Dorsolateral prefrontal cortex (tissue), 122 donors: ENCODE measurements at places on chromosomes 13 and 19.
A peak's percentile ranks its signal among the peaks of the same experiment; 100 is the strongest.

GRCh38 chr19:44776402-44777096 lies 1.1 kb upstream of the CBLC start:
- no peak for DNase-seq

- no peak for DNase-seq
Measured at GRCh38 chr13:114099918-114100445, 32.4 kb downstream of the RASA3 start.

DNA sequence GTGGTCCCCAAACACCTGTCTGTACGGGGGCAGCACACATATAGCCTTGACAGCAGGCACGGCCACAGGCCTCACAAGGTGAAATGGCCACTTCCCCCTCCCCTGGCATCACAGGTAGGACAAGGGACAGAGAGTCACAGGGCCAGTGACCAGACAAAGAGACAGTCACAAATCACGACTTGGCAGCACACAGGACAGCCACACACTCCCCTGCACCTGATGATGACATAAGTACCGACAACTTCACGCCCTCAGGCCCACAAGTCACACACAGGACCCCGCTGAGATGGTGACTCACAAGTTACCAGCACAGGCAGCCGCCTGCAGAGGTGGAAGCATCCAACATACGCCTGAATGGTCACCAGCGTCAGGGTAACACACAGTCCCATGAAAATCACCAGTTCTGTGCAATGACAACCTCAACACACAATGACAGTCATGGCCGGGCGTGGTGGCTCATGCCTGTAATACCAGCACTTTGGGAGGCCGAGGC lies 16.5 kb downstream of the TYK2 start:
- no peak for DNase-seq

- DNase-seq: no peak
Measured at GRCh38 chr19:38846097-38846496, 3.7 kb downstream of the HNRNPL start.

GRCh38 chr19:11496391-11497163 lies 9.1 kb downstream of the ZNF653 start:
- DNase-seq: peak; percentile 74

DNA sequence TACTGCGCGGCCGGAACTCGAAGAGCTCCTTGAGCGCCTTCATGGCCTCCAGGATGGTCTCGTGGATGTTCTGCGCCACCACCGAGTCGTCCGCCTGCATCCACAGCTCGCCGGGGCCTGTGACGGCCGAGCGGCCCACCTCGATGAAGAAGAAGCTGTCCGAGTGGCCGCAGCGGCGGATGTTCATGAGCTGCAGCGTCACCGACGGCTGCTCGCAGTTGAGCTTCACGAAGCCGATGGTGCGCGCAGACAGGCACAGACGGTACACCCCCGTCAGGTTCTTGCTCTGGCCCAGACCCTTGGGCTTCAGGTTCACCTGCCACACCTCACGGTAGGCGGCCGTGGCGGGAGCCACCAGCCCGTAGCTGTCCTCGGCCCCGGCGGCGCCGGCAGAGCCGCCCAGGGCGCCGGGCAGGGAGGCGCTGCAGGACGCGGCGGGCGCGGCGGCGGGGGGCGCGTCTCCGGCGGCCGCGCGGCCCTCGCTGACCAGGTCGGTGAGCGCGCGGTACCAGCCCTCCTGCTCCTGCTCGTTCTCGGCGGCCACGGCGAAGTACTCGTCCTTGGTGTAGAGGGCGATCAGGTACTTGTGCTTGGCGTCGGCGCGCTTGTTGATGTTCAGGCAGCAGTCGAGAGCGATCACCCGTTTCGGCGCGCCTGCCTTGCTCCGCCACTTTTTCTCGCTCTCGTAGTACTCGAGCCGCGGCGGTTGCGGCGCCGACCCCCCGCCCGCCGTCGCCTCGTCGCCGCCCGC lies 1.1 kb downstream of the IRS2 start:
- DNase-seq: no peak

DNA sequence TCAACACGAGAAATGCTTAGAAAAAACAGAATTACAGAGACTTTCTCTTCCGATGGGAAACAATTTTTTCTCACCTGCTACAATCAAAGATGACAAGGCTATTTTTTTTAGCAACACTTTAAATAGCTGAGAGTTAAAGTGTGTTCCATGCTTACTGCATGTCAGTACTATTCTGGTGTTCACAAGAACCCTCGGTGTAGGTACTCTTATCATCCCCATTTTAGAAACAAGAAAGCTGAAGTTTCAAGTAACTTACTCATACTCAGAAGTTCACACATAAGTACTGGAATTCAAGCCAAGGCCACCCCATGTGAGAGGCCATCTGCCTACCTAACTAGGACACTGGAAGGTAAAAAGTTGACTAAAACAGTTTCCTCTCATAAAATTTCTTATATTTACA lies 9.0 kb upstream of the TNFRSF19 start:
- DNase-seq: no peak

- DNase-seq: no peak
Measured at GRCh38 chr19:925087-925525, 729 bp upstream of the ARID3A start.

- DNase-seq: no peak
Measured at GRCh38 chr19:38024992-38025908, 118.2 kb downstream of the SIPA1L3 start.

DNA sequence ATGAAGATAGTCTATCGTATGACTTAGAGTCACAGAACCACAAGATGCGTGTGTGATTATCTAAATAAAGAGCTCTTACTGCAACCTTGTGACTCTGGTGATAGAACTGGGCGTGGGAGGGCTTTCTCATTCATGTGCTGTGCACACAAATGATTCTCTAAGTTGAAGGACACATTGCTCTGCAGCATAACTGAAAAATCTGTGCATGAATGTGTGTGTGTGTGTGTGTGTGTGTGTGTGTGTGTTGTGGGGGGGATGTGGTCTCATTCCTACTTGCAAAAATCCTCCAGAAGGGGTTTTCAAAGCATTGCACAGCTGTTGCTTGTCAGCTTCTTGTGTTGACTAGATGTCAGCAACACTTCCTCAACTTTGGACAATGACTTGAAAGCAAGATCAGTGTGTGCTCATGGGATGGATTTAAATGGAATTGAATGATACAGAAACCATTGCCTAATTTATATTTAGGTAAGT lies 22.4 kb downstream of the LRCH1 start:
- DNase-seq: no peak

- DNase-seq: no peak
Measured at GRCh38 chr13:107817647-107818287, 397.6 kb downstream of the LIG4 start.
